ENCODE measurements at places on chromosomes 12 and 14.

DNA sequence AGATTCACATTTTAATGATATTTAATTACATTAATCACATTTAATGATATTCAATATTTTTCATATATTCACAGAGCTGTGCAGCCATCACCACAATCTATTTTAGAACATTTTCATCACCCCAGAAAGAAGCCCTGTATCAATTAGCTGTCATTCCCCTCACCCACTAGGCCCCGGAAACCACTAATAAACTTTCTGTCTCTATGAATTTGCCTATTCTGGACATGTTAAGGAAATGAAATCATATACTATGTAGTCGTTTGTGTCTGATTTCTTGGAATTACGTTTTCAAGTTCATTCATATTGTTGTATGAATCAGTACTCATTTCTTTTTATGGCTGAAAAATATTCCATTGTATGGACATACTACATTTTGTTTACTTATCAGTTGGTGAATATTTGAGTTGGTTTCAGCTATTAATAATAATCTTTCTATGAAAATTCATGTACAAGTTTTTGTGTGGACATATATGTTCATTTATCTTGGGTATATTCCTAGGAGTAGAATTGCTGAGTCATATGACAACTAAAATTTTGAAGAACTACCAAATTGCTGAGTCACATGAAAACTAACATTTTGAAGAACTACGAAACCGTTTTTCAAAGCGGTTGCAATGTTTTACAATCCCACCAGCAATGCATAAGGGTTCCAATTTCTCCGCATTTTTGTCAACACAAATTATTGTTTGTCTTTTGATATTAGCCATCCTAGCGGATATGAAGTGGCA lies 11.7 kb upstream of the OTOGL start:
- DNase-seq: no peak

GRCh38 chr14:33809396-33809981 lies 141.4 kb downstream of the EGLN3 start:
- no peak for DNase-seq

- DNase-seq: no peak
Measured at GRCh38 chr12:128784030-128784760, 39.6 kb downstream of the SLC15A4 start.

DNA sequence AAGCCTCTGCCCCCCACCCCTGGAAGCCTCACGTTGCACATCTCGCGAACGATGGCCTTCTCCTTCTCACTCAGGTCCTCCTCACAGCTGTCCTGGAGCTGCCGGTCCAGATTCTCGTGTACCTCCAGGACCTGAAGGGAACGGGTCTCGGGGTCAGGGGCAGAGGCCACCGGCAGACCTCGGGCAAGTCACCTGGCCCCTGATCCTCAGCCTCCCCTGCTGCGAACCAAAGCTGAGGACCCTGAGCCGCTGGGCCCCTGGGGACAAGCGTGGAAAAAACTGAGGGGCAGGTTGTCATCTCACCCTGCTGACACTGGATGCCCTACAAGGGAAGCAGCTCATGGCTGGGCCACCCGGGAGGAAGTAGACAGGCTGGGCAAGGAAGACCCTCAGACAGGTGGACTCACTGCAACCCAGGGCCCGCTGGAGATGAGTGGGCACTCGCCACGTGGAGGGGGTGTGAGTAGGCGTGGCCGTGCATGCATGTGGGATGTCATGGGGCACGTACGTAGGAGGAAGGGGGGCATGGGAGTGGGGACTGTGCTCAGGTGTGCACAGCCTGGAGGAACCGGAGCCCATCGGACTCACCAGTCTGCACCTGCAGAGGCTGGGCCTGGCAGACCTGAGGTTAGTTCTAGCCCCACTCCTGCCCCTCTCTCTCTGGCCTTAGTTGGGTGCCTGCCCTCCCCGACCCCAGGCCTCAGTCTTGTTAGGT lies 35.1 kb downstream of the CCNK start:
- no peak for DNase-seq

DNA sequence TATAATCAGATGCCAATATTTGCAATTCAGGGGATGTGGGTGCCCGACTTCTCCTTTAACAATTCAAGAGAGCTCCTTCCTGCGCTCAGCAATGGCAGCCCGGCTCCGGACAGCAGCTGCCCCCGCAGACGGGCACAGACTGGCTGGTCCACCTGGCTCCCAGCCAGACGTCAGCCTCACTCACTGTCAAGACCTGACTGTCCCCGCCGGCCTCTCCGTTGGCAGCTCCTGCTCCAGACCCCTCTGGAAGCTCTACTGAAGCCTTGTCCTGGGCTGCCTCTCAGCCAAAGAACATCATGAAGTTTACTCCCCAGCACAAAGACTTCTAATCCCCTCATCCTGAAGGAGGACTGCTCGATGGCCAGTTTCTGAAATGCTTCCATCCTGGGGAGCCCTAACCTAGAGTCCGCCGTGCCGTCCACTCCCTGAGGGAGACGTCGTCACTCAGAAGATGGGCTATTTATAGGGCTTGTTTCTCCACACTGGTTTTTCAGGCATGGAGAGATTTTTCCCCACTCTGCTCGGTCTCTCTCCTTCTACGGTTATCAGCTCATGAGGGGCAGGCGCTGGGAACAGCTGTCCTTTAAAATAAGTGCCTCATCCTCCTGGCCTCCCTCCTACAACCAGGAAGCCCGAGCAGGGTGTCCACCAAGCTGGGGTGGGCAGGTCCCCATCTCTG lies 126.2 kb downstream of the RFLNA start:
- DNase-seq: peak; percentile 37

- peak; percentile 95 for DNase-seq
Measured at GRCh38 chr12:55619354-55620138, 17.1 kb upstream of the OR10P1 start.

- no peak for DNase-seq
Measured at GRCh38 chr12:1993871-1994371, 10.3 kb downstream of the DCP1B start.

GRCh38 chr14:54225457-54226060 lies 171.2 kb upstream of the CDKN3 start:
- peak; percentile 21 for DNase-seq

DNA sequence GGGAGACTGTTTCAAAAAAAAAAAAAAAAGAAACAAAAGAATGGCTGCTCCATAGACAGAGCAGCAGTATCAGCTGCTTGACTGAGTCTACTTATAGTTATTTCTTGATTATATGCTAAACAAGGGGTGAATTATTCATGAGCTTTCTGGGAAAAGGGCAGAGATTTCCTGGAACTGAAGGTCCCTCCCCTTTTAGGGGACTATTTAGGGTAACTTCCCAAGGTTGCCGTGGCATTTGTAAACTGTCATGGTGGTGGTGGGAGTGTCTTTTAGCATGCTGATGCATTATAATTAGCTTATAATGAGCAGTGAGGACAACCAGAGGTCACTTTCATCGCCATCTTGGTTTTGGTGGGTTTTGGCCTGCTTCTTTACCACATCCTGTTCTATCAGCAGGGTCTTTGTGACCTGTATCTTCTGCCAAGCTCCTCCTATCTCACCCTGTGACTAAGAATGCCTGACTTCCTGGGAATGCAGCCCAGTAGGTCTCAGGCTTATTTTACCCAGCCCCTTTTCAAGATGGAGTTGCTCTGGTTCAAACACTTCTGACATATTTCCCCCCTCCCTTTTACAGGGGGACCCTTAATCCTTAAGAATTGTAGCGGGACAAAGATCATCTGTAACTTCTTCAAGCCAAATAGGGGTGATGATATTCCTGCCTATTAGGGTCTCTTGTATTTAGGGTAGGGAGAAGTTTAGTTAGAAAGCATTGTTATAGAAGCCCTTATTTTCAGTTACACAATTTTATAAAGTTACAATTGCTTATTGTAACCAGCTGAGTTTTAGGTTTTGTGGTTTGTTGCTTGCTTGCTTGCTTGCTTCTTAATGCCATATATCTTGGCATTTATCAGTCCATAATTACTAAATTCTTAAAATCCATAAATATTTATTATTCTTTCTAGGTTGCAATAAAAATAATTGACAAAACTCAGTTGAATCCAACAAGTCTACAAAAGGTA lies 42.5 kb downstream of the MARK3 start:
- no peak for DNase-seq

- DNase-seq: no peak
Measured at GRCh38 chr12:83083616-83084015, 396.9 kb downstream of the TMTC2 start.

DNA sequence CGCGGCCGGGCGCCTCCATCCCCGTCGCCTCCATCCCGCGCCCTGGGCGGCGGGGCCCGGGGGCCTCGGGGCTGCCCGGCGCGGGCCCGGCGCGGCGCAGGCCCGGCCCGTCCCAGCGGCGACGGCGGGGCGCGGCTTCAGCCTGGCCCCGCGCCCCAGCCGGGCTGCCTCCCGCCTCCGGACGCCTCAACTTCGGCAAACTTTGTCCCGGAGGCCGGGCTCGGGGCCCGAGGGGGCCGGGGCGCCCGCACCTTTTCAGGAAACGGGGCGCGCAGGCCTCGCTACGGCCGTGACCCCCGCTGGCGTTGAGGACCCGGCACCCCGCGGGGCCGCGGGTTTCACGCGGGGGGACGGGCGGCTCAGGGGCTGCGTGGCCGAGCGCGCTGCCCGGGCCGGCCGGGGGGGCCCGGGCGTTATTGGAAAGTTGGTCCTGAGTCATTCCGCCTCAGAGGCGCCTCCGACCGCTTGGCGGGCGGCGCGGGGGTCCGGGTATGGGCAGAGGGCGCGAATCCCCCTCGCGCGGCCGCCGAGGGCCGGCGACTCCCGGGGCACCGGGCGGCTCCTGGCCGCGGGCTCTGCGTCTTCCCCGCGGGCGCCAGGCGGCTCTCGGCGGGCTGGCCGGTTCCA lies 575 bp downstream of the TRAF3 start:
- no peak for DNase-seq

DNA sequence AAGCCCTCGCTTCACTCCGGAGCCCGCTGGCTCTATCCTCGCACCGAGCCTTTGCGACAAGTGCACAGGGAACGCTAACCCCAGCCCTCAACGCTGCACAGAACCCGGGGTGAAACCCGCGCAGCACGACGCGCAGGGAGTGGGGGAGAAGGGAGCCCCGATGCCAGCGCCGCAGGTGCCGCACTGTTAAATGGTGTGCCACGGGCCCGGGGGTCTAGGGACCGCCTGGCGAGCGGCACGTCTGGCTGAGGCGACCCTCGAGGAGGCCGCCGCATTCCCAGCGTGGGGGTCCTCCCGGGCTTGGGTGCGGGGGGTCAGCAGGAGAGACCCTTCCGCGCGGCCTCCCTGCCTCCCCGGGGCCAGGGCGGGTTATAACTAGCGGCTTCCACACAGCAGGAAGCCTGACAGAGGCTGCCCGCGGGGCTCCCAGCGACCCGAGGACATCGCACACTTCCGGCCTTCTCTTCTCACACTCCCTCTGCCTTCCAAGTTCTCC lies 23.8 kb upstream of the LRTM2 start:
- DNase-seq: no peak

DNA sequence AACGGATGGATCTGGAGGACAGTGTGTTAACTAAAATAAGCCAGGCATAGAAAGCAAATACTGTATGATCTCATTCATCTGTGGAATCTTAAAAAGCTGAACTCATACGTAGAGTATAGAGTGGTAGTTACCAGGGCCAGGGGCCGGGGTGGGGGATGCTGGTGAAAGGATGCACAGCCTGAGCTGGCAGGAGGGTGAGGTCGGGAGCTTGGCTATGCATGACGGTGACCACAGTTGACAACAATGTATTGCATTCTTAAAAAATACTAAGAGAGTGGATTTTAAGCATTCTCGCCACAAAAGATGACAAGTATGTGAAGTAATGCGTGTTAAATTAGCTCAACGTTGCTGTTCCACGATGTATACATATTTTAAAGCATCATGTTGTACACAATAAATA lies 351.3 kb downstream of the TMEM121 start:
- no peak for DNase-seq

GRCh38 chr12:96585977-96586376 lies 96.6 kb downstream of the CFAP54 start:
- DNase-seq: no peak

DNA sequence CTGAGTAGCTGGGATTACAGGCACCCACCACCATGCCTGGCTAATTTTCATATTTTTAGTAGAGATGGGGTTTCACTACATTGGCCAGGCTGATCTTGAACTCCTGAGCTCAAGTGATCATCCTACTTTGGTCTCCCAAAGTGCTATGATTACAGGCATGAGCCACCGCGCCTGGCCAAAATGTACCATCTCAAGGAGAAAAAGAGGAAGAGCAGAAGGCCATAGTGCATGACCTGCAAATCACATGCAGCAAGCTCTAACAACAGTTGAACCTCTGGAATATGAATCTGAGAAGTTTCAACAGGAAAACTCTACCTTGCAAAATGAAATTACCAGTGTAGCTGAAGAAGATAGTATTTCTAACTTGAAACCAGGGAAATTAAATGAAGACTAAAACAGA lies 17.1 kb upstream of the SERPINA1 start:
- no peak for DNase-seq

DNA sequence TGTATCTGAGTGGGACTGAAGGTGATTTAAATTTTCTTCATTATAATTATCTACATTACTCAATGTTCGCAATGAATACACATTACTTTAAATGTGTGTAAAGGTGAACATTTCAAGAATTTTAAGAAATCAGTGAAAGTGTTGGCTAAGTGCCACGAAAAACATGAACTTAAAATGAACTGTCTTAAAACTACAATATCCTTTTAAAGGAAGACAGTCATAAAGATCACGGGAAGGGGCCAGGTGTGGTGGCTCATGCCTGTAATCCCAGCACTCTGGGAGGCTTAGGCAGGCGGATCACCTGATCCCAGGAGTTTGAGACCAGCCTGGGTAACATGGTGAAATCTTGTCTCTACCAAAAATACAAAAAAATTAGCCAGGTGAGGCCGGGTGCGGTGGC lies 11.2 kb downstream of the MOK start:
- DNase-seq: no peak

DNA sequence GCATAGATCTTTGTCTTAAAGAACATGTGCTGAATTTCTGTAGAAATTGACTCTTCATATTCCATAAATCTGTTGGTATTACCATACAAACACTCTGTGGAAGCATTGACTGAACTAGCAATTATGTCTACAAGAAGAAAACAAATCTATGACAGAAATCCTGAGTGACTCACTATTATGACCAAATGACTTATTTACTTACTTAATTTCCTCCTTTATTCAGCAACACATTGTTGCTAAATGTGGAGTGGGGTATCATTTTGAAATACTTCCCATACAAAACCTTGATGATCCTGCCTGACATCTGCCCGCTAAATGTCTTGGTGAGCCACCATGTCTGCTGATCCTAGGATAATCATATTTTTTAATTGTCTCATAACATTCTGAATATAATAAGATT lies 99.1 kb upstream of the SLCO1C1 start:
- DNase-seq: no peak

GRCh38 chr12:72296389-72296788 lies 24.2 kb downstream of the TRHDE start:
- DNase-seq: no peak

Data from NCI-H524 (cell line).